ENCODE measurements at places on chromosomes 6 and 20. TPM values are rescaled to one million over a fixed set of nuclear protein-coding genes. Genes with fewer than 3 reads are reported as not detected.

The HUS1B gene
- 0.64 TPM for total RNA-seq

The ACOT8 gene
- 49.8 TPM for total RNA-seq

The SUMO4 gene
- total RNA-seq, result 1.5 TPM

The CAGE1 gene
- not detected for total RNA-seq

GRCh38 chr6:36142971-36143838 is 12.9 kb downstream of the MAPK13 start:
- DNase-seq, result no peak

- no peak for DNase-seq
These were observed 91.0 kb downstream of the EYA2 start for GRCh38 chr20:46985671-46986070.

DNA sequence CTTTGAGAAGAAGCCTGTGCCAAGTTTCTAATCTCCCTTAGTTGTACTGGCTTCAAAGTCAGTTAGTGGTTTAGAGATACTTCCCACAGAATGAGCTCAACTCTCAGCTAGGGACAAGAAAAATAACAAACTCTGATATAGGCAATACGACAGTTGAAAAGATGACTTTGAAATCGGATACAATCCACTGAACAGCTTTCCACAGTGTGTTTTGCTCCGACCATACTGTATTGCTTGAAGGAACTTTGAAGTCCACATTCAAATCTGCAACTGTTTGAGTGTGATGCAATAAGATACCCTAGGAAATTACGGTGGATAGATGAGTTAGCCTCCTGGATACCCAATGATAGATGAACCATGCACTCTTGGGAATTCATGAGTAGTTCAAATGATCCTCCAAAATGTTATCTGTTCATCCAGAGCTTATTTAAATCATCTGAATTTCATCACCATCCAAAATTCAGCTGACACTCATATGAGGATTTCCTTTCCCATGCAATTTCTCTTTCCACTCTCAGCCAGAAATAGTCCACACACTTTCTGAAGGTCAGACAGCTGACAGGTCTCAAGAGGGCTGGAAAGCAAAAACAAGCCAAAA is 443.8 kb downstream of the HAO1 start:
- DNase-seq, result no peak

DNA sequence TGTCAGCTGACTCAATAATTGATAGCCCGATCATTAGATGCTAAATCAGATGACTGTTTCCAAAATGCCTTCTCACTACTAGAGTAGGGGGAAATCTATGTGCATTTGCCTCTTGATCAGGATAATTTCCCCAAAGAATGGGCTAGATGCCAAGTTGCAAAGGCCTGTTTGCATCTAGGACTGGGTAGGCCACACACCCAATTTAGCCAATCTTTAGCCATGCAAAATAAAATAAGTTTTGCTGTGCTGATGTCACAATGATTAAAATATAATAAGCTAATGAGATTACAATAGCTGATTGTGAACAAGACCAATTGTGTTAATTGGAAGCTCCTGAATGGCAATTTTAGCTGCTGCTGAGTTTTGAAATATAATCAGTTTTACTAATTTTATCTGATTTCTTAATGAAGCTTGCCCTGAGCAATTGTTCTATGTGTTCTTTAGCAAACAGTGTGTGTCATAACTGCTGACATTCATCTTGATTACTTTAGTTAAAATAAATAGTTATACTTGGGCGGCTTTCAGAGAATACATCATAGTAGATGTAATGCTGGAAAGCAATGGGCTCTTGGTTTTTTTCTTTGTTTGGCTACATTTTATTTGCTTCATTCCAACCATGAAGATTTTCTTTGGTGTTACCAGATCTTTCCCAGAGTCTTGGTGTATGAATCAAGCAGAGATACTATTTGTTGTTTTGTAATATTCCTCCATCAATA is 973.2 kb upstream of the SLC35B3 start:
- DNase-seq, result no peak

DNA sequence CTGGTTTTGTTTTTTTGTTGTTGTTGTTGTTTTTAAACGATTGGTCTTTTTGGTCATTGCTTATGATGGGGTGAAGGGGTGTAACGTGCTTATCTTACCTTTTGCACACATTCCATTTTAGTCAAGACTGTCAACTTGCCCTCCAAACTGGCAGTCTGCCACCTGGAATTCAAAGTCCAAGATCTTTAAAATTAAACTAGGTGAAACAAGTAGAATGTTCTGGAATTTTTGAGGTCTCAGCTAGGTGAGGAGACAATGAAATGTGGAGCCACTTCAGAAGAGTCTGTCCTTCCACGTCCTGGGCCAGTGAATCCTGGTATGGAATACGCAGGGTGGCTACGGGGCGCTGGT is 344.6 kb downstream of the ZFAND3 start:
- peak; percentile 61 for DNase-seq

DNA sequence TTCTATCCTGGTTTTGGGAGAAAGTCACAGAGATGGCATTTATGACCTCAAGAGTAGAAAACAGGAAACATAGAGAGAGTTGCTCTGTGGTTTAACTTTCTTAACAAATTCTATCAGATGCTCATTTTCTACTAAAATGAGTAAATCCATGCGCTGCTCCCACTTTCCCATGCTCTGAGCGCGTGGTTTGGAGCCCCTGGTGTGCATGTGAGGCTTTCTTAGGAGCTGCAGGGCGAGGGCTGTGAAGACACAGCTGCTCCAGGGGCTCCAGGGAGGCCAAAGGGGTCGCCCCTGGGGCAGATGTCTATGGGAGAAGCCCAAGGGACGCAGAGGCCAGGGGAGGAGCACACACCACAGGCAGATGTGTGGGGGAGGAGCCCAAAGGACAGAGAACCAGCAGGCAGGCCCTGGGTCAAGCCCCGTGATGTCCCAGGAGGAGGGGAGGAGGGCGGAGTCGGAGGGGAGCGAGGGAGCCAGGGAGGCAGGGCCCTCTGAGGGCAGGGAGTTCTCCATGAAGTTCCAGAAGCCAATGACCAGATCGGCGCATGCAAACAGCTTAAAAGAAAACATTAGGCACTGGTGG is 122.9 kb downstream of the IRF4 start:
- DNase-seq, result no peak

GRCh38 chr6:2190661-2191389 is 54.6 kb downstream of the GMDS start:
- no peak for DNase-seq

- DNase-seq, result no peak
These were observed 388.9 kb upstream of the JARID2 start for GRCh38 chr6:14857001-14857400.

DNA sequence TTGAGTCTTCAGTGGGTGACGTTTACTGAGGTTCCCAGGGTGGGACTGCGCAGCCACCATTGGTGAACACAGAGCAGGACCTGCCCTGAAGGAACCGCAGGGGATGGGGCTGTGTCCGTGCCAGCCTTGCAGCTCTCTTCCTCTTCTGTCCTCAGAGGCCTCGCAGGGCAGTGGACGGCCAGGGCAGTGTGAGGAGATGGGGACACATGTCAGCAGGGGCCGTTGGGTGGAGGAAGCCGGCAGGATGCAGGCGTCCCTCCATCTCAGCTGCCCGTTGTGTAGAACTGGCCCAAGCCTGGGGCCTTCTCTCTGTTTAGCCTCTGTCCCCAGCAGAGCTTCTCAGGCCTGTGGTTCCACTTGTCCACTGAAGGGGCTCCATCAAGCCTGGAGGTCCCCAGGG is 53.6 kb upstream of the SMOC2 start:
- no peak for DNase-seq

GRCh38 chr6:94401311-94401710 is 982.0 kb upstream of the EPHA7 start:
- no peak for DNase-seq

DNA sequence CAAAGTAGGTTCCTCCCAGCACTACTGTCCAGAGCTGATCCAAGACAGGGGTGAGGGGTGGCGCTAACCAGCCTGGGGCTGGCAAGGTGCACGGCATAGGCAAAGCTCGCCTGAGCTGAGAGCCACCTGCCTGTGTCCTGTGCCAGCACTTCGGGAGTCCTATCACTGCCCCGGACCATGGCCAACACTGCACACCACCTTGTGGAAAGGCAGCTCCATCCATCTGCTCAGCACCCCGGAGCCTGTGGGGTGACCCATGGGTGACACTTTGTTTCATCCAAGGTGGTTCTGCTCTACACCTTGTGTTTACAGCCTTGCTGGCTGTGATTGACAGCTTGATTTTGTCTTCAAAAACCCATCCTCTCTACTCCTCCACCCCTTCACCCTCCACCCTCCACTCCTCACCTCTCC is 32.9 kb upstream of the GATA5 start:
- no peak for DNase-seq

GRCh38 chr6:163408352-163408991 is 6.0 kb upstream of the QKI start:
- no peak for DNase-seq

- peak; percentile 58 for DNase-seq
These were observed 12.1 kb downstream of the FOXS1 start for GRCh38 chr20:31833130-31833930.
